ENCODE measurements at places on chromosomes 7 and 10.

DNA sequence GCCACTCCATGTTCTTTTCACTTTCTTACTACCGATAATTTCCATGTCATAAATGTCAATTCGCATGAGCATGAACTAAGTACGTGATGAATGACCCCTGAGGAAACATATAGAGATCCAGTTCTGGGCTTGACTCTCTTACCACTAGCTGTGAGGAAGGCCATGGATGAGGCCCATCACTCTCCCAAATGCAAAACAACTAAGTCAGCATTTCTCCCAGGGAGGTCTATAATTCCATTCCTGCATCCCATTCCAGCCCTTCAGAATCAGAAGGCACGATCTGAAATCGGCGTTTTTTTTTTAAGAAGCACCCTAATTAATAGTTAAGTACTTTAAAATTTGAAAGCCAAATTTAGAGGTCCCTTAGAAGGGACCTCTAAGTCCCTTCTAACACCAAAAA is 116.5 kb downstream of the CABCOCO1 start:
- DNase-seq = no peak

- no peak for DNase-seq
Measured at GRCh38 chr7:138987686-138988085, 6.5 kb upstream of the KIAA1549 start.

DNA sequence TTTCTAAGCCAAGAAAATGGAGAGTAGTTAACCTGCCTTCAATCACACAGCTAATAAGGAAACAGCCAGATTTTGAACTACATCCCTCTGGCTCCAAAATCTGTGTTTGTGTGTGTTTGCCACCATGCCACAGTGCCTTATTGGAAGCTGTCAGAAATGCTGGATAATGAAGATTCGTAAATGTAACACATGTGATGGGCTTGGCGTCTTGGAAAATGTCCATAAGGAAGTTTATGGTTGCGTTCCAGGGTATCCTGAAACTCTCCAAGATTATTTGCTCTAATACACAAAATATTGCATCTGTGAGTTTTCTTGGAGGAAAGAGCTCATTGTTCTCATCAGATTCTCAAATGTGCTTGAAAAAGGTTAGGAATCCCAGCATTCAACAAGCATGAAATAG is 22.7 kb downstream of the MYOF start:
- DNase-seq = no peak

DNA sequence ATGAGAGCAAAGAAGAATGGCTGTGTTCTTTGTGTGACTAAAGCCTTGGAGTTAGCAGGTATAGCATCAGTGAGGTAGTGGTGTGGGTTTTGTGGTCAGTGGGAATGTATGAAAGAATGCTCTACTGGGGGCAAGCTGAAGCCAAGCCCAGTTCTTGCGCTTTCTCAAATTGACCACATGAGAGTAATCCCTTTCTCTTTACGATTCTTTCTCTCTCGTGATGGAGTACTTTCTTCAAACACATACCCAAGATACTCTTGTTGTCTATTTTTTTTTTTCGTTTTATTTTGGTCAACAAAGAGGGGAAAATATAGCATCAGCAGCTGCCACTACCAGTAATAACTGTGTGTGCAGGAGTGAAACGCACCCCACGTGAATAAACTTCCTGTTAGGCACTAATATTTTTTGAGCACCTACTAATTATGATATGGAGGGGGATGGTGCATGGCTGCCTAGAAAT is 8.4 kb upstream of the PANK1 start:
- no peak for DNase-seq

DNA sequence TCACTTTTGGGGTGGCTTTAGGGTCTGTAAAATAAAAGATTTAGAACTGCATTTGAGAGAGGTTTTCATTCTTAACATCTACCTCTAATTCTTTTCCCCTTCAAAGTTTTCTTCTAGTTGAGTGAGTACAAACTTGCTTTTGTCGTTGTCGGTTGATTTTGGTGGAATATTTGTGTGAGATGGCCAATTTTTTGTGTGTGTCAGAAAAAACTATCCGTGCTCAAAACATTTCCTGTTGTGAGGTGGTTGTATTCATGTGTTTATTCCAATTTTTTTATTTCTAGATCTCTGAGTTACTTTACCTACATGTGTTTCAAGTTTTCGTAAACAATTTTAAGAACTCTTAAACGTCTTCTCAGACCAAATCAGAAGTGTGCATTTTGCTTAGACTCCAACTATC is 1.6 kb downstream of the AHR start:
- DNase-seq = no peak

GRCh38 chr7:107394831-107395230 is 75.0 kb upstream of the GPR22 start:
- DNase-seq = no peak

- DNase-seq = no peak
Measured at GRCh38 chr10:103652599-103653281, 159.2 kb downstream of the NEURL1 start.

Data from coronary artery (tissue), 2 donors.